Fibroblast of upper back skin (primary cell): ENCODE measurements at places on chromosomes 1 and 21.

DNA sequence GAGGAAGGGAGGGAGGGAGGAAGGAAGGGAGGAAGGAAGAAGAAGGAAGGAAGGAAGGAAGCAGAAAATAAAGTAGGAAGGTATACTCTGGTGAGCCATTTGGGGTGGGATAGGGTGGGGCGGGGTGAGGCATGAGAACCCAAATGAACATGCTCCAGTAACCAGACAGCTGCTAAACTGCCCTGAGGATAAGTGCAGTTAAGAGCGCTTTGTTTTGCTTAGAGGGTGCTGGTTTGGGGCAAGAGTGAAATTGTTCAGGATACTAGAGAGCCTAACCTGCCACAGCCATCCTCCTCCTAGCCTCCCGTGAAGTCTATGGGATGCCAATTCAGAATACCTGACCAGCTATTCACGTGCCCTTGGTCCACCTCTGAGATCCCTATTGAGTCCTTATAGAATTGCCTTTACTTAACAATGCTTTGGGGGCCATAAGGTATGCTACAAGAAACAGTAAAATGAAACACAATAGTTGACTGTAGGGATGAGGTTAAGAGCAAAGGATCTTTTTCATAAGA lies 59.0 kb upstream of the ATF3 start:
- DNase-seq = no peak

- peak; percentile 37 for DNase-seq
Observed at GRCh38 chr1:10980094-10980577, 32.3 kb upstream of the TARDBP start.

- DNase-seq = no peak
Observed at GRCh38 chr1:117398957-117399356, 31.7 kb downstream of the MAN1A2 start.

DNA sequence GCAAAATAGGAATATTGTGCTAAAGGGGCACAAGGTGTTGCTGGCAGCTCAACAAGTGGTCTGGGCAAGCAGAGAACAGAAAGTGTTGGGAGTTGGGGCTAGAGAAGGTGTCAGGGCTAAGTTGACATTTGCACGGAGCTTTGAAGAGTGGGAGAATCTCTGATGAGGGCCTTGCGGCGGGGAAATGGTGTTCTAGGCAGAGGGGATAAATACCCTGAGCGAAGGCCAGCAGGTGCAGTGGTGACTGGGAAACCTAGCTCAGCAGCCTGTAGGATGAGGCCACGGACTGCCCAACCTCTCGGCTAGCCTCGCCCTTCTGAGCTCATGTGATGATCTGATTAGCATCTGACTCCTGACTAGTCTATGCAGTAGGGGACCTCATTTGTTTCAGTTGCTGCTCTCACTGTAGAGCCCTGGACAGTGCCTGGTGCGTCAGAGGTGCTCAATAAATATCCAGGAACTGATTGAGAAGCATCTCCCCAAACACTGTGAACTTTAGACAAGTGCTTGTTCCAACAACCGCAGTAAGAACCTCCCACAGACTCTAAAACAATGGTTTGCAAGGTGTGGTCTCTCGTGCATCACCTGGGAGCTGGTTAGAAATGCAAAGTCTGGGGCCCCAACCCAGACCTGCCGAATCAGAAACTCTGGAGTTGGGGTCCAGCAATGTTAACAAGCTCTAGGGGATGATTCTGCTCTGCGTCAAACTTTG lies 1.0 kb upstream of the FOXO6 start:
- no peak for DNase-seq

DNA sequence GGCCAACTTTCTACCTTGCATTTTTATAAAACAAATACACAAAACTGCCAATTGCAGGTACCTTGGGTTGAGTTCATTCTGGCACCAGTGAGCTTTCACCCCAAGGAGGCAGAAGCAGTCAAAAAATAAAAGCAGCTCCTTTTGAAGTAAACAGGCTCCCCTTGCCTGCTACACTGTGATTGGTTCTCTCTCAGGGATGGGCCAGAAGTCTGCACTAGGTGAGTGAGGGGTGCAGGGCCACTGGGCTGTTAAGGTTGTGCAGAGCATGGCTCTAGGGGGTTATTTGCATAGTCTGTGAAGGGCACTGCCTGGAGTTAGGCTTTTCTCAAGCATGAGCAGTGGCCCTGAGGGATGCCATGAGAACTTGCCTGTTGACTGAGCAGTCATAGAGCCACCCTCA lies 39.1 kb downstream of the AKNAD1 start:
- DNase-seq = no peak

GRCh38 chr1:25614501-25615171 lies 2.0 kb upstream of the MAN1C1 start:
- no peak for DNase-seq

DNA sequence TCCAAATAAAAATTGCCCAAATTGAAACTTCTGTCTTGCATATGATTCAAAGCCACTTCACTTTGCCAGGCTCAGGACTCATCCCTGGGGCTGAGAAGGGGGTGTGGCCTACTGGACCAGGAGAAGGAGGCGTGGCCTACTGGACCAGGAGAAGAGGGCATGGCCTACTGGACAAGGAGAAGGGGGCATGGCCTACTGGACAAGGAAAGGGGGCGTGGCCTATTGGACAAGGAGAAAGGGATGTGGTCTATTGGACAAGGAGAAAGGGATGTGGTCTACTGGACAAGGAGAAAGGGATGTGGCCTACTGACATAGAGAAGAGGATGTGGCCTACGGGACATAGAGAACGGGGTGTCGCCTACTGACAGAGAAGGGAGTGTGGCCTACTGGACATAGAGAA lies 405.3 kb downstream of the RRAGC start:
- DNase-seq = no peak

DNA sequence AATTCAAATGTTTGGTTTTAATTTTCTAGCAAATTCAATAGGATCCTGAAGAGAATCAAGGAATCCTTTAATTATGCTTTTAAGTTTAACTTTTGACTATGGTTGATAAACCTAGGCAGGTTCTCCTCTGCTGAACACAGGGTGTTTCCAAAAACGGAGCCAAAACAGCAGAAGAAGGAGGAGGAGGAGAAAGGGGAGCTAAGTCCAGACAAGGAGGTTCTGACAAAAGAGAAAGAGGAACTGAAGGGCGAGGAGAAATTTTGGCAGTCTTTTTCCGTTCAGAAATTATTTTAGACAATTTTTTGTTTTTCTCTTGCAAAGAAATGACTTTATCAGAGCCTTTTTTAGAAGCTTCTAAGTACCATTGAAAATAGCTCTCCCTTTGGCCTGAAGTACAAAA lies 33.2 kb upstream of the FNBP1L start:
- DNase-seq = no peak

GRCh38 chr1:903305-903704 lies 20.4 kb upstream of the SAMD11 start:
- DNase-seq = no peak

GRCh38 chr1:53375440-53375839 lies 47.6 kb upstream of the LRP8 start:
- DNase-seq = no peak

DNA sequence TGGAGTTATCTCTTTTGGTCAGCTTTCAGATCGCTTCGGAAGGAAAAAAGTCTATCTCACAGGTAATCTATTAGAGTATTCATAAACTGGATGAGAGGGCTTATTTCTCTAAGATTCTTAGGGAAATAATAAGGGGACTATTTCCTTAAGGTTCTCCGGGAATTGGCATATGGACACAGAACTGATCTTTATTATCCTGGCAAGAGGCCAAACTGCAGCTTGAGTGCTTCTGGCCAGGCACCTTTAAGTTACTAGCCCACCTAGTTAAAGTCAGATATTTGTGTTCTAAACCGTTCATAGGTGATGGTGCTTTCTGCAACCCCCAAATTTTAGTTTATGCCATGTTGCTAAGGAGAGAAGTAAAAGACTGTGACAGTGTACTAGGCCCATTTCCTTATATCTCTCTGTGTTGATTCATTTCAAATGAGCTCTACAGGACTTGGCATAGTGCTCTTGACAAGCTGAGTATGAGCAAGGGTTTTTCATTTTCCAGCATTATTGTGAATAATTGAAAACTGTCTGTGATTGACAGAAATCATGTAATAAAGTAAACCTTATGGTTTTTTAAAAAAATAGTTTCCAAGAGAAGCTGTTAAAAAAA lies 43.4 kb downstream of the SLC22A15 start:
- DNase-seq = no peak

DNA sequence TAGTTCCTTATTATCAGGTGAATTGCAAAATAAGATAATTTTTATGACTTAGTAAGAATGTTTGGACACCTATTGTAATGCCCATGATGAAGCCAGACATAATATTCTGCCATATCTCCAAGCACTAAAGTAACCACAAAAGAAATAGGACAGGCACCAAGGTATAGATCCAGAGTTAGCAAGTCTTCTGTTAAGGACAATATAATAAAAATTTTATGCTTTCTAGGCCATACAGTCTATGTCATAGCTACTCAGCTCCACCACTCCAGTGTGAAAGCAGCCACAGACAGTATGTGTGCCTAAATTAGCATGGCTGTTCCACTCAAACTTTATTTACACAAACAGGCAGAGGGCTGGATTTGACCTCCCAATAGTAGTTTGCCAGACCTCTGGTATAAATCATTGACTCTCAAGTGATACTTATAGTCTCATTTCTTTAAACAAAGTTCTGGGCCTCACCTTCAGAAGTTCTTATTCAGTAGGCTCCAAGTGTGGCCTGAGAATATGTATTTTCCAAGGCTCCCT lies 88.3 kb downstream of the SCMH1 start:
- DNase-seq = no peak

DNA sequence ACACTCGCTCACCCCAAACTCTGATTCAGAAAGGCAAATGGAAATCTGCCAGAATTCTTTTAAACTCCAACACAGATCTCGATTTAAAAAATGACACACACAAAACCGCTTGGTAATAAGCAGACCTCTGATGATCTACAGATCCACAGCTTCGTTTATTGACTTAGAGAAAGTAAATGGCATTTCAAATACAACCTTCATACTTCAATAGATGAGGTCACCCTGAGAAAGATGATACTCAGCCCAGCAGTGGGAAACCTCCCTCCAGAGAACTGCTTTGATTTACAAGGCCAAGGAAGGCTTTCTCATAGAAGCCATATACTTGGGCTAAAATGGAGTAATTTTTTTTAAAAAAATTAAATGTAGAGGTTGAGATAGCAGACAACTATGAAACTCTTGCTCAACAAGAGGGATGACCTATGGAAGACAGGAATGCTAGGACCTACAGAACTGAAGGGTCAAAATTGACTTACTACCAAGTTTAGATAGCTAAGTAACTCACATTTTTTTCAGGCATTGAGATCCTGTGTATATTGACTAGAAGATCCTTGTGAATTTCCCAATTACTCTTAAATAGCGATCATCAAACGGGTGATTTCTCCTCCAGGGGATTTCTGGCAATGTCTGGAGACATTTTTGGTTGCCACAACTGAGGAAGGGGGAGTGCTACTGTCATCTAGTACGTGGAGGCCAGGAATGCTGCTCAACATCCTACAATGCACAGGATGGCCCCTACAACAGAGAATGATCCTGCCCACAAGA lies 143.9 kb downstream of the CLIC6 start:
- peak; percentile 96 for DNase-seq

- DNase-seq = no peak
Observed at GRCh38 chr1:186894415-186894814, 65.7 kb downstream of the PLA2G4A start.

- DNase-seq = no peak
Observed at GRCh38 chr1:197737916-197738315, 37.4 kb downstream of the DENND1B start.

DNA sequence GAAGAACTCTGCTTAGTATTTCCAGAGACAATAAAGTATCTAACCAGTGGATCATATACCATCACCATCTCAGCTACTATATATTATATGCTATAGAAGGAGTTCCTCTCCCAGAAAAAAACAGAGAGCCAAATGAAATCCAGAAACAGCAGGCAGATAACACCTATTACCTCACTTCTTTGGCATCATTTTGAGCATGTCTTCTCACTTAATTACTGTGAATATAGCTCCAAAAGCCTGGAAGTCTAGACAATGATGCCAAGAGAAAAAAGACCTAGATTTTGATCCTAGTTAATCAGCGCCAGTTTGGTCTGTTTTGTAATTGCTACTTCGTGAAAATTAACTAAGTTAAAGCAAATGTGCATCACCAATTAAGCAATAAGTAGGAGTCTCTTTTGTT lies 131.3 kb downstream of the EIF4G3 start:
- DNase-seq = peak; percentile 29

DNA sequence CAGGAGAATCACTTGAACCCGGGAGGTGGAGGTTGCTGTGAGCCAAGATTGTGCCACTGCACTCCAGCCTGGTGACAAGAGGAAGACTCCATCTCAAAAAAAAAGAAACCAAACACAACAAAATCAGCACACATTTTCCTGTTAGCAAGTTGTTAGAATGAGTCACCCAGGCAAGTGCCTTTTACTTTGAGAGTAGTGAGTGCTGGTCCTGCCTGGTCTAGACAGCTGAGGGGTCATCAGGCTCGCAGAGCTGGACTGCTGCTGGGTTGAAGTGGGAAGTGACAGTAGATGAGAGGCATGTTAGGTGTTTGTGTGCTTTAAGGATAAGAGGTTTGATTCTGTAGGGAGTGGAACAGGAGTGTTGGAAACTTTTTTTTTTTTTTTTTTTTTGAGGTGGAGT lies 31.9 kb downstream of the GNPAT start:
- DNase-seq = peak; percentile 10

GRCh38 chr1:159700312-159700711 lies 14.1 kb downstream of the CRP start:
- no peak for DNase-seq

GRCh38 chr1:169305948-169306347 lies 61.6 kb downstream of the NME7 start:
- no peak for DNase-seq

DNA sequence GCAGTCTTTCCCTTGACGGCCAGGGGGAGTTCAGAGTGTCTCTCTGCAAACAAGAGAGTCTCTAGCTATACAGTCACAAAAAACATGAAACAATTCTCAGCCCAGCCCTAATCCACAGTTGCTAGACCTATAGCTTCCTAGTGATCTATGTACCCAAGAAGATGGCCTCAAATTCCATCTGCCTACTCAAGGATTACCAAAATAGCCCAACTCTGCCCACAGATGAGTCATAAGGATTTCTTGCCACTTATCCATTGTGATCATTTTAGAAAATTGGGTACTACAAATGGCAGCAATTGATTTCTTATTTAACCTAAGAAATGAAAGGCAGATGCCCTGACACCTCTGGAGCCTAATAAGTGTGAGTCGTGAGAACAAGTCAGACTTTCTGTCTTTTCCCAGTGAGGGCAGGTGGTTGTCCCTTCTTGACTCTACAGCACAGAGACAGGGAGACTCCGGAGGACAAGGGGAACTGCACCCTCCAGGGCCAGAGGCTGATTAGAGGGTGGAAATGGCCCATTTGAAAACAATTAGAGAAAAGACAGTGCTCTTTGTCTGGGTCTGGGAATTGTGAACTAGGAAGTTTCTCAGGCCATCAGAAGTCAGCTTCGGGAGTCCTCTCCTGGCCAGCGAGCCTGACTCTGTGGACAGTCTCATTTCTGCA lies 65.4 kb downstream of the ABCA4 start:
- no peak for DNase-seq
